ENCODE measurements at places on chromosomes 16 and 17.

DNA sequence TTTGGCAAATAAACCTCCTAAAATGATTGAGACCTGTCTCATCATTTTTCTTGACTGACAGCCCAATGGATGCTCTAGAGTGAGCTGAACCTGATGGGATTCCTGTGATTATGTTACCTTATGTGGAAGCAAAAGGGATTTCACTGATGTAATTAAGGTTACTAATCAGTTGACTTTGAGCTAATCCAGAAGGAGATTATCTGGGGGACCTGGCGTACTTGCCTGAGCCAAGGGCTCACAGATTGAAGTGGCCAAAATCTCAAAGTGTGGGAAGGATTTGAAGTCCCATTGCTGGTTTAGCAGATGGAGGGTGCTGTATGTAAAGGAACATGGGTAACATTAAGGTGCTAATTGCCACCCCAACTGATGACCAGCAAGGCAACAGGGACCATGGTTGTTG lies 214.0 kb downstream of the CPPED1 start:
- DNase-seq = no peak

DNA sequence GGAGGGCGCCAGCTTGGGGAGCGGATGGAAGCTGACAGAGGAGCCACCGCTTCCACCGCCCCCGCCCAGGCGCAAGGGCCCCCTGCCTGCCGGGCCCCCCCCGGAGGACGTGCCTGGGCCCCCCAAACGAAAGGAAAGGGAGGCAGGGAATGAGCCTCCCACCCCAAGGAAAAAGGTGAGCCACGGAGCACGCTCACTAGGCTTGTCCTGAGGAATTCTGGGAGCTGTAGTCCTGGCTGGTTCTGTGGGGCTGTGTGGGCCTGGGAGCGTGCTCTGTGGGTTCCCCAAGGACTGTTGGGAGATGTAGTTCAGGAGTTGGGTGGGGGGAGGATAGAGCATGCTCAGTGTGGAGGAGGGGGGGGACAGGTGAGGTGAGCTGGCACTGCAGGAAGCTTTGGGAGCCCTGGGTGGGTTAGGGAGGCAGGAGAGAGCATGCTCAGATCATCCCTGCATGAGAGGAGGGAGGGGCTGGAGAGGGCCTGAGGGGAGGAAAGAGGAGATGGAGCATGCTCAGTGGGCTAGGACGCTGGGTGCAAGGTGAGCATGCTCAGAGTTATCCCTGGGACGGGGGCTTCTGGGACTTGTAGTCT lies 4.5 kb downstream of the FBXL19 start:
- DNase-seq = no peak

DNA sequence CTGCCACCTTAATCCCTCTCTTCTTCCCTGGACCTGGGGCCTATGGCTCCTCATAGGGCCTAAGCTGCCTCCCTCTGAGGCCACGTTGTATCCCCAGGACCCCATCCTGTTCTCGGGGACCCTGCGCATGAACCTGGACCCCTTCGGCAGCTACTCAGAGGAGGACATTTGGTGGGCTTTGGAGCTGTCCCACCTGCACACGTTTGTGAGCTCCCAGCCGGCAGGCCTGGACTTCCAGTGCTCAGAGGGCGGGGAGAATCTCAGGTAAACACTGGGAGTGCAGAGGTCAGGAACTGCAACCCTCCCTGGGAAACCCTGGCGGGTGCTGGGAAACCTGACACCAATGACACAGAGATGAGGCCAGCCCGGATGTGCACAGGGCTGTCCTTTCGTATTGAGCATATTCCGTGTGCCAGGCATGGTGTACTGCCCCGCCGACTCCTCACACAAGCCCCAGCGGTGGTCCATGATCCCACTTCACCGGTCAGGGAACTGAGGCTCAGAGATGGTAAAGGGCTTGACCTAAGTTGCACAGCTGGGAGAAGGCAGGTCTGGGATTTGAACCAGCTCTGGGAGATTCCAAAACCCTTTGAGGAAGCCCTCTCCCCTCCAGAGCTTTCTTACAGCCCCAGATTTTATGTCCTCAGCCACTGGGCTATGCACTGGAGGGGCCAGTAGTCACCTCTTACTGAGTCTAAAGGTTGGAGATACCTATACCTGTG lies 22.9 kb downstream of the ANKRD40 start:
- DNase-seq = no peak

DNA sequence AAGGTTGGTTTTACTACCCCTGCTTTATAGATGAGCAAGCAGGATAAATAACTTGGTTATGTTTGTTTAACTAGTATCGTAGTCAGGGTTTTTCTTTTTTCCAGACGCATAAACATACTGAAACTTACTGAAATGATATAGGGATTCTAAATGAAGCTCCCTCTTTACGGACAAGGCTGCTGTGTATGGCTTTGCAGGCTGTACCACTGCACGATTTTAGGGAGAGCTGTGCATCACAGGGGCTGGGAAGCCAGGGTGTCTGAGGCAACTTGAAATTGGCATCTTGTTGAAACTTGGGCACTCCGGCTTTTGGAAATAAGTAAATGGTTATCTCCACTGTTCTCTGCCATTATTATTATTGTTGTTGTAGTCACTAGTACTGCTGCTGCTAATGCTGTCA lies 218.1 kb upstream of the CDH8 start:
- DNase-seq = no peak

DNA sequence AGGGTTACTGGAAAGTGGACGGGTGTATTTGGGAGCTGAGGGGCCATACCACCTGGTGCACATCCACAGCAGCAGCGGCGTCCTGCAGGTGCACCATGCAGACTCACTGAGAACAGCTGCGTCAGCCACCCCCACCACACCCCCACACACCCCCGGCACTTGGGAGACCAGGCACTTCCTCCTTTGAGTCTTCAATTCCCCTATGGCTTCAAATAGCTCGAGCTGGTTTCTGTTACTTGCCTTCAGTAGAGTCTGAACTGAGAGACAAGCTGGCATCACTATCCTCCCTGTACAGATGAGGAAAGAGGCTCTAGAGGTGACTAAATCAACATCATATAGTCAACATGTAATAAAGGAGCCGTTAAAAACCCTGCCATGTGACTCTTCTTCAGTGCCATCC lies 15.4 kb downstream of the CUEDC1 start:
- DNase-seq = no peak

DNA sequence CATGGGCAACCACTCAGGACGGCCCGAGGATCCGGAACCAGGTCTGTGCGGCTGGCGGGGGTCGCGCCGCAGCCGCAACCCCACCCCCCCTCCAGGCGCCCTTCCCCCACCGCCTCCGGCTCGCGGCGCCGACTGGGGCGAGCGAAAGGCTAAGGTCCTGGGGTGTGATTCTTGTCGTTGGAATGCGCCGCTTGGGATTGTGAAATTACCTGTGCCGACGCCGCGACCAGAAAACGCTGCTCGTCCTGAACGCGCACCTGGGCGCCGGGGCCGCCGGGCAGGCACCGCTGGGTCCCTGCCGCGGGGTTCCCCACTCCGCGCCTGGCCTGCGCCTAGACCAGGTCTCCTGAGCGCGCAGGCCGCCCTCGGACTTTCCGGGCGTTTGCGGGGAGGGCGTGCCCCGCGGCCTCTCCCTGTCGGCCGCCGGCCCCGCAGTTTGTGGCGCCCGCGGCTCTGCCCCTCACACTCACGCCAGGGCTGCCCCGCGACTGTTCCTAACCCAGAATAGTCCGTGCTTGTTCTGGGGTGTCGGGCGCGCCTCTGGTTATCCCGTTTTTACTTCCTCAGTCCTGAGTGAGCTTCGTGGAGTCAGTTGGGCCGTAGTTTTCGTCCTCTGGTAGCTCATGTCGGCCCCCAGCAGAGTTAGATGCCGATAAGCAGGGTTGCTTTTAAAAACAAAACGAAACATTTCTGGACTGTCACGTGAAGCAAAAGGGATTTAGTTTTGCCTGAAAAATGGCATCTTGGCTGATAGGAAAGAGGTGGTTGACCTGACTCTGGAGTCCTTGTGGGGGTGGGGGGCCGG lies 147.2 kb downstream of the SPECC1 start:
- peak; percentile 28 for DNase-seq

- no peak for DNase-seq
Measured at GRCh38 chr17:81865733-81866439, 5.3 kb downstream of the ARHGDIA start.

- DNase-seq = no peak
Measured at GRCh38 chr17:72104164-72104862, 16.5 kb upstream of the SOX9 start.

DNA sequence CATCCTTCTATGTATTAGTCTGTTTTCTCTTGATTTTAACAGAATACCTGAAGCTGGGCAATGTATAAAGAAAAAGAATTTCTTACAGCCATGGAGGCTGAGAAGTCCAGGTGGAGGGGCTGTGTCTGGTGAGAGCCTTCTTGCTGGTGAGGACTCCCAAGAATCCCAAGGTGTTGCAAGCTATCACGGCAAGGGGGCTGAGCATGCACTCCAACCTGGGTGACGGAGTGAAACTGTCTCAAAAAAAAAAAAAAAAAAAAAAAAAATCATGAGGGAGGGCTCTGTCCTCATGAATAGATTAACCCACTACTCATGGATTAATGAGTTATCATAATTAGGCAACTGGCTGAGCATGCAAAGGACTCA lies 19.4 kb downstream of the NQO1 start:
- DNase-seq = no peak

DNA sequence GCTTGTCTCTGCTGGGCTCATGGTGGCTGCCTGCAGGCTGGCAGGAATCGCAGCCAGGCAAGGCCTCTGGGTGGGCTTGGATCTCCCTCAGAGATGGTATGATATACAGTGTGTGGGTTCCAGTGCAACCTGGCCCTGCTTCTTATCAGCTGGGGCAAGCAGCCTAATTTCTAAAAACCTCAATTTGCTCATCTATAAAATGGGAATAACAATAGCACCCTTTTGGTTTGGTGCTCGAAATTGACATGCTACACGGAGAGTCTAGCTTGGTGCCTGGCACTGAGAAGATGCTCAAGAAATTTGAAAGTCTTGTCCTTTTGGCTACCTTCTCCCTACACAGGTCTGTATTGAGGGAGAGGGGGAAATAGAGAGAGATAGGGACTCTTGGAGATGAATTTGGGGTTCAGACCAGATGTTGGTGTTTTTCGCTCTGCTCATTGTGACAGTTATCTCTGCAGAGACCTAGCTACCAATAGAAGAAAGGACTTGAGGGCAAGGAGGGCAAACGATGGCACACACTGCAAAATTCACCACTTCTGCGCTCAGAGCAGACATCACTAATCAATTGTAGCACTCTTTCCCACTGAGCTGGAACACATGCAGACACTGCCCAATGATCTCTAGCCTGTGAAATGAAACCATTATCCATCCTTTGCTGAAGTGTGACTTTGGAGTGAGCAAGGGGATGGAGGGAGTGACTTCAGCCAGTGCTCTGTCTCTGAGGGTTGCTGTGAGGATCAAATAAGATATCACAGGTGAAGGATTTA lies 15.6 kb downstream of the BEAN1 start:
- no peak for DNase-seq

GRCh38 chr16:51907680-51908079 lies 639.3 kb downstream of the TOX3 start:
- DNase-seq = no peak

DNA sequence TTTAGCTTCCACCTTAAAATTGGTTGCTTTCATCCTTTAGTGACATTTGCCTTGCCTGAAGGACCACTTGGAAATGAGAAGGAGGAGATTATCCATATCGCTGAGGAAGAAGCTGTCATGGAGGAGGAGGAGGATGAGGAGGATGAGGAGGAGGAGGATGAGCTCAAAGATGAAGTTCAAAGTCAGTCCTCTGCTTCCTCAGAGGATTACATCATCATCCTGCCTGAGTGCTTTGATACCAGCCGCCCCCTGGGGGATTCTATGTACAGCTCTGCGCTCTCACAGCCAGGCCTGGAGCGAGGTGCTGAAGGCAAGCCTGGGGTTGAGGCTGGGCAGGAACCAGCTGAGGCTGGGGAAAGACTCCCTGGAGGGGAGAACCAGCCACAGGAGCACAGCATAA lies 11.5 kb upstream of the TMEM106A start:
- no peak for DNase-seq

DNA sequence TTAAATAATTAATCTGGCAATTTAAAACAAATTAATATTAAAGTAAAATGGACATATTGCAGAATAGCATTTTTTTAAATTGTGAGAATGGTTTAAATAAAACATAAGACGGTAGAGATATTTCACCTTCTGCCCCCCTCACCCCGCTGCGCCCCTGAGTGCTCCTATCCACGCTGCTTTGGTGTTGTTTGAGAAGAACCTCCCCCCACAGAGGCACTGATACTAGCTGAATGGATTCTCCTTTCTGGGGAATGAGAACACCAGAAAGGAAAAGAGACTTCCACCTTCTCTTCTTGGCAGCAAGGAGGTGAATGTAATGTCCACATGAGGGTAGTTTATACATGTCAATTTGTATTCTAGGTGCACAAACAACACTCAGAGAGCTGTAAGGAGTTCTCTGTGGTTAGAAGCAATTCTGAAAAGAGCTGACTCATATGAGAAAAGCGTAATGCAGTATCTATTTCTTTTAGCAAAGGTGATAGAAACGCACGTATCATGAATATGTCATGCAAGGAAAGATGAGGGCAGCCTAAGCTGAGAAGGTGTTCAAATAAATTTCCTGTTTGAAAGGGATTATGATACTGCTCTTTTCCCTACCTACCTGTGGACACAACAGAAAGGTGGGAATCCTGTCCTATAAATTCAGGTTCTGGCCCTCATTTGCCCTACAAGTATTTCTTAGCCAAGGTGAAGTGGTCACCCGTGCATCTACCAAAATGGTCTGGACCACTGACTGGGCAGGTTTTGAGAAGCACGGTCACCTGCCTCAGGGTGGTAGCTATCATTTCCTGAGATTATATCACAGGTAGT lies 126.9 kb downstream of the PARN start:
- DNase-seq = no peak

DNA sequence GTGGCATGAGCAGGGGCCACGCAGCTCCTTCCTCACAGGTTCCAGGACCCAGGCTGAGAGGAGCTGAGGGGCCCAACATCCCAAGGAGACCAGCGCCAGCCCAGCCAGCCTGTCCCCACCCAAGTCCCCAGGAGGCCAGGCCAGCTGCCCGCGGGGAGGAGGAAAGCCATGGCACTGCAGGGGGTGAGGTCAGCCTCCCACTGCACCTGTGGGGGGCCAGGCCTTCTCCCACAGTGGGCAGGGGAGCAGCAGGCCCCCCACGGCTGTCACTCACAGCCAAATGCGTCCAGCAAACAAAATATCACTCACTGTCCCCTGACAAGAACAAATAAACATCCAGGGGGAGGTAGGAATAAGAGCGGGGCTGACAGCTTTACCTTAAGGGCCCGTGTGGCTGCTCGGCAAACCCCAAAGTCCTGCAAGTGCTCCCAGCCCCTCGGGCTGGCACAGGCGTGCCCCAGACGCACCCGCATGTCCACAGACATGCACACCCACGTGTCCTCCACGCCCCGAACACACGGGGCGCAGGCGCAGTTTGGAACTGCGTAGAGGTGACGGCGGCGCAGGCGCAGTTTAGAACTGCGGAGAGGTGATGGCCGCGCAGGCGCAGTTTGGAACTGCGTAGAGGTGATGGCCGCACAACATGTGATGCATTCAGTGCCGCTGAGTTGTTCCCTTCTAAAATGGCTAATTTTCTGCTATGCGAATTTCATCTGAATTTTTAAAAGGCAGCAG lies 291.1 kb downstream of the FOXL1 start:
- DNase-seq = no peak

GRCh38 chr17:30207655-30208054 lies 27.8 kb downstream of the SLC6A4 start:
- DNase-seq = no peak
